T47D (cell line): ENCODE measurements at places on chromosomes 12 and 14.
A peak's percentile ranks its signal among the peaks of the same experiment; 100 is the strongest.

DNA sequence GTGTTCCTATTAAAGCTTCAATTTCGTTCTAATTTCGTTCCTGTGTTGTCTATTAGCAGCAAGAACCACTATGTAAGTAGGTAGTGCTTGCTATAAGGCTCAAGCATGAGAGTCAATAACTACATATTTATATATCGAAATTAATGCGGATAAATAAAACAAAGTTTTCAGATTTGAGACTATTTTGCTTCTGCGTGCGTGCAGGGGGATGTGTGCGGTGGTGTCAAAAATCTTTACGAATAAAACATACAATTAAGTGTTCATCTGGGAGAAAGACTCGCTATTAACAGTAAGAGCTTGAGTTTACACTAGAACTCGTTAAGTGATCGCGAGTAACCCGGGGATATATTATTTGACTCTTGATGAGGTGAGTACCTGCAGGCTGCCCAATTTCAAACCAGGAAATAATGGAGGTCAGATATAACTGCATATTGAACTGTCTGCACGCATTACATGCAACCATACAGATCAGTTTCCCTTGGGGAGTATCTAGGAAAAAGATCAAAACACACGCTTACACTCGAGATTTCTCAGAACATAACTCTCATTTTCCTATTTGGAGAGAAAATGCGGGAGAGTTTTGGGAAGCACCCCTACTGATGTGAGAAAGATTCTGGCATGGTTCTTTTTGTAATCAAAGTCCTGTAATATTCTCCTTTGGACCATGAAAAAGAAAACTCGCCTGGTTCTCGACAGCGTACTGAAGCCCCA is 813 bp downstream of the TWF1 start:
- DNase-seq = peak; percentile 29

- DNase-seq = no peak
Measured at GRCh38 chr14:69547701-69548348, 26.8 kb downstream of the CCDC177 start.

- DNase-seq = peak; percentile 78
Measured at GRCh38 chr12:98653866-98654493, 8.9 kb downstream of the APAF1 start.

DNA sequence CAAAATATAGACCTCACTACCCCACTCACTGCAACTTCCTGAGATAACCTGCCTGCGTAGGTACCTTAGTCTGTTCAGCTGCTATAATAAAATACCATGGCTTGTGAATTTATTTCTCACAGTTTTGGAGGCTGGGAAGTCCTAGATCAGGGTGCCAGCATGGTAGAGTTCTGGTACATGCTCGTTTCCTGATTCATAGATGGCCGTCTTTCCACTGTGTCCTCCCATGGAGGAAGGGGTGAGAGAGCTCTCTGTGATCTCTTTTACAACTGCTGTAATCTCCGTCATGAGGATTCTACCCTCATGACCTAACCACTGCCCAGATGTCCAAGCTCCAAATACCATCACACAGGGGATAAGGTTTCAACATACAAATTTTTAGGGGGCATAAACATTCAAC is 49.7 kb downstream of the KCNA1 start:
- no peak for DNase-seq

- DNase-seq = no peak
Measured at GRCh38 chr14:76951166-76951565, 77.3 kb downstream of the IRF2BPL start.

- no peak for DNase-seq
Measured at GRCh38 chr14:52575858-52576257, 23.2 kb downstream of the GPR137C start.

DNA sequence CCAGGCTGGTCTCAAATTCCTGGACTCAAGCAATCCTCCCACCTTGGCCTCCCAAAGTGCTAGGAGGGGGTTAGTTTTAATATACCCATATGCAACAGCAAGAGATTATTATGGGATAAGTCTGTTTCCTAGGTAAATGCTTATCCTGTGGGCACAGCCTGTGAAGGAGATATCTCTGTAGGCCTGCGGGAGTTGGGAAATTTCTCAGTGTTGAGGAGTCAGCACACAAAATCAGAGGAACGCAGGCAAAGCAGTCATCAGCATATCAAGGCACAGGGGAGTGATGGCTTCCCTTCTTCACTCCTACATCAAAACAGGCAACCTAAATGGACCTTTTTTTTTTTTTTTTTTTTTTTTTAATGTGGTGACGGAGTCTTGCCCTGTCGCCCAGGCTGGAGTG is 20.9 kb upstream of the TMED10 start:
- no peak for DNase-seq
